ENCODE measurements at places on chromosomes 16 and 17.

- DNase-seq = no peak
Observed at GRCh38 chr17:77622647-77623046, 335.9 kb upstream of the TNRC6C start.

- DNase-seq = no peak
Observed at GRCh38 chr17:17406225-17406624, 70.6 kb upstream of the MED9 start.

DNA sequence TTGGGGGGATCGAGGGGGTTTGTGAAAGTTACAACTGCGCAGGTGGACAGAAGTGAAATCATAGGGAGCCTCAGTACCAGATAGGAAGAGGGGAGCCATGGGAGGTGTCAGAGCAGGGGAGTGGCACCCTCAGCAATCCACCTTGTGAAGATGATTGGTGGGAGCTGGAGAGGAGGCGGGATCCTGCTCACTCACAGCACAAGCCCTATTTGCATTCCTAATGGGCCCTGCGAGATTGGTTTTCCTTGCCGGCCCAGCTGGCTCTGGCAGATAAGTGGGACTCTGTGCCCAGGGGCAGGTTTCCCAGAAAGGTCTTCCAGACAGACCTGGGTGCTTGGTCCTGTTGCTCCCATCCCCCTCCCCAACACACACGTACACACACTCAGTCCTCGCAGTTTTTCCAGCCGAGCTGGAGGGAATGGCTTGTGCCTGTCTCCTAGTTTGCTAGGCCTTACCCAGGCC lies 9.4 kb downstream of the WNT3 start:
- DNase-seq = no peak

DNA sequence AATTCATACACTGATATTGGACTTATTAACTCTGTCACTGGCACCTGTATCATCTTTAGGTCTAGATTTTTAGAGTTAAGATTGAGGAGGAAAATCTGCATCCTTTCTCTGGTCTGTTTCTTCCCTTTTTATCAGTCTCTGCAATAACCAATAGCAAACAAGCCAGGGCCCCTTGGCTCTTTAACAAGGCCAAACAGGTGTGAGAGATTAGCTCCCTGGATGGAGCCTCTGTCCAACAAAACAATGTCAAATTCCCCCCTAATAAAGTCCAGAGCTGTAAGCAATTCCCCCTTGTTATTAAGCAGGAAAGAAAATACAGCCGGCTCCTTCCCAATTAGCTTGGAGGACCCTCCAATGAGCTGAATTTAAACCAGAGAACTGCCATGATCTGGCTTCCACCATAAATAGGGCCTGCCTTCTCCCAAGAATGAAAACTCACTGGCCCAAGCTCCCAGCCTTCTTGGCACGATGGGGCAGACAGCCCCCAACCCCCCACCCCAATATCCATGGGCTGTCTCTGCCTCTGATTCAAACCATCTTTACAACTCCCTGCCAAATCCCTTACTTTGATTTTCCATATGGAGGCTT lies 56.1 kb upstream of the SOX9 start:
- DNase-seq = no peak

- no peak for DNase-seq
Observed at GRCh38 chr16:51151961-51152663, 1.0 kb upstream of the SALL1 start.

- no peak for DNase-seq
Observed at GRCh38 chr16:27326738-27327585, 13.2 kb downstream of the IL4R start.

- no peak for DNase-seq
Observed at GRCh38 chr16:89473791-89474414, 16.5 kb downstream of the ANKRD11 start.

DNA sequence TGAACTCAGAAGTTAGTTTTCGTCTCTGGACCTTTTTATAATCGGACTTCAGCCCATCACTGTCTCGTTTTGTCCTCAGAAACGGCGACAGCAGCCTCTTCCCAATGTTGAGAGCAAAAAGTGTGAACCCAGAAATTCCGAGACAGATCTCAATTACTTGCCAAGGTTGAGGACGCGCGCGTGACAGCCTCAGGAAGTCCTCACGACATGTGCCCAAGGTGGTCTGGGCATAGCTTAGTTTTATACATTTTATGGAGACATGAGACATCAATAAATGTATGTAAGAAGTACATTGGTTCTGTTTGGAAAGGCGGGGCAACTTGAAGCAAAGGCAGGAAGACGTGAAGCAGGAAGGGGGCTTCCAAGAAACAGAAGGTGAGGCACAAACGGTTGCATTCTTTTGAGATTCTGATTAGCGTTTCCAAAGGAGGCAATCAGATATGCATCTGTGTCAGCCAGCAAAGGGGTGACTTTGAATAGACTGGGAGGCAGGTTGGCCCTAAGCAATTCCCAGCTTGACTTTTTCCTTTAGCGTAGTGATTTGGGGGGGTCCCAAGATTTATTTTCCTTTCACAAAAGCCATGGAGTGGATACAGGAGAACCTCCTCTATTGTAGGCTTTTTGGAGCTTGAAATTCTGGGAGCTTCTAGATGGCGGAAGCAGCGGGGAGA lies 583 bp upstream of the ZNF747 start:
- no peak for DNase-seq

DNA sequence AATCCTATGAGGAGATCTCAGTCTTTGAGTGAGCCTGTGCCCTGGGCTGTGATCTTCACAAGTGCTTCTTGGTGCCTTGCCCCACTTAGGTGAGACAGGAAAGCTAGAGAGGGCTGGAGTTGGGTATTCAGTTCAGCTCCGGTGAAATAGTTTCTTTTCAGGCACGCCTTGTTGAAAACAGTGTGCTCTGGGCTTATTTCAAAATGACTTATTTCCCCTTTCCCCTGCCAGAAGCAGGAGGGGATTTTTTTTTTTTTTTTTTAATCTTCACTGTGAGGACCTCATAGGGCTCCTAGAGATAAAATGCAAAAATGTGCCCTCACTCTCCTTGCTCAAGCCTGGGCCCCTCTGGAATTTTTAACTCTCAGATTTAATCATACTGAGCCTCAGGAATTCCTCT lies 27.2 kb downstream of the MOSMO start:
- no peak for DNase-seq
